NCI-H2171 treated with DMSO at 0.1 percent for 48 hours (cell line): ENCODE measurements at places on chromosomes 7 and 10.

DNA sequence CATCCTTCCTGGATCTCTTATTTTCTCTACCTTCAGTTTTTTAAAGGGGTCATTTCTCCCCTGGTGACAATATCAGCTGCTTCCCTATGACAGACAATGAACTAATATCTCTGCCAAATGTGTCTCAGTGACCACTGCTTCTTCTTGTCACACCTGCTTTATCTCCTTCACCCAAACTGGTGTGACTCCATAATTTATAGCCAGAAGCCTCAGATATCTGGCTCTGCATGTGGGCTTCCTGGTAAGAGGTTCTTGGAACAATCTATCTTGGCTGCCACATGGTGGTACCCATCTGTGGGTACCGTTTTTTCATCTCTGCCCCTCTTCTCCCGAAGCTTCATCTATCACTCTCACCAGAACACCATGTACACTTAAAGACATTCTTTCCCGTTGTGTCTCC is 37.0 kb downstream of the CPVL start:
- DNase-seq = no peak

- DNase-seq = no peak
Observed at GRCh38 chr7:108528183-108528712, 2.3 kb upstream of the PNPLA8 start.

GRCh38 chr7:104367926-104368325 is 39.5 kb downstream of the LHFPL3 start:
- peak; percentile 24 for DNase-seq

DNA sequence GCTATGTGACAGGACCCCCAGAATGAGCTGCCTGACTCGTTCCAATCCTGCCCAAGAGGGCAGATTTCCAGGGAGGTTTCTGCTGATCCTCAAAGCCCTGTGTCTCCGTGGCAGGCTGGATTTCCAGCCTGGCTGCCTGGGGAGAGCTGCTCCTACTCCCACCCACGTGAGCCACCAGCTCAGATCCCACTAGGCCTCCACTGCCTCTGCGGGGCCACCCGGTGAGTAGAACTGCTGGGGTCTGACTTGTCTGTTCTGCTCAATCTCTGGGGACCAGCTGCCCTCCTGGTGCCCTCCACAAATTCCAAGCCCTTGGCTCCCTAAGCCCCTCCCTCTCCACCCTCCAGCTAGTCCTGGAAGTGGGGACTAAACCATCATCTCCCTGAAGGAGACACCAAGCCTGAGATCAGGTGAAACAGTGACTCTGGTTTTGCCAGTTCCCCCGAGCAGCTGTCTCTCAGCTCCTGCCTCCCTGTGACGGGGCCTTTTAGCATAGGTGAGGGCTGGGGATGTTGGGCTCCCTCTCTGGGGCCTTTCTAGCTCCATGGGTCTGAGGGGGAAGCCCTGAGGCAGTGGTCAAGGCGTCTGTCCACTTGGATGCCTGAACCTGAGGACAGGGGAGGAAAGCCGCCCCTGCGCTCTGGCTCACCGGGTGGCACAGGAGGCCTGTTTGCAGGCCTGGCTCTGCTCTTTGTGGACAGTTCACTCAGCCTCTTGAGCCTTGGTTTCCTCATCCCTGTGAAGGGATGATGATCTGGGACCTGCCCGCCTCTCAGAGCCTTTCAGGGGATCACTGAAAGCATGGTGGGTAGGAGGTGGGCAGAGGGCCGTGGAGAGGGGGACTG is 5.6 kb downstream of the FAM241B start:
- no peak for DNase-seq

DNA sequence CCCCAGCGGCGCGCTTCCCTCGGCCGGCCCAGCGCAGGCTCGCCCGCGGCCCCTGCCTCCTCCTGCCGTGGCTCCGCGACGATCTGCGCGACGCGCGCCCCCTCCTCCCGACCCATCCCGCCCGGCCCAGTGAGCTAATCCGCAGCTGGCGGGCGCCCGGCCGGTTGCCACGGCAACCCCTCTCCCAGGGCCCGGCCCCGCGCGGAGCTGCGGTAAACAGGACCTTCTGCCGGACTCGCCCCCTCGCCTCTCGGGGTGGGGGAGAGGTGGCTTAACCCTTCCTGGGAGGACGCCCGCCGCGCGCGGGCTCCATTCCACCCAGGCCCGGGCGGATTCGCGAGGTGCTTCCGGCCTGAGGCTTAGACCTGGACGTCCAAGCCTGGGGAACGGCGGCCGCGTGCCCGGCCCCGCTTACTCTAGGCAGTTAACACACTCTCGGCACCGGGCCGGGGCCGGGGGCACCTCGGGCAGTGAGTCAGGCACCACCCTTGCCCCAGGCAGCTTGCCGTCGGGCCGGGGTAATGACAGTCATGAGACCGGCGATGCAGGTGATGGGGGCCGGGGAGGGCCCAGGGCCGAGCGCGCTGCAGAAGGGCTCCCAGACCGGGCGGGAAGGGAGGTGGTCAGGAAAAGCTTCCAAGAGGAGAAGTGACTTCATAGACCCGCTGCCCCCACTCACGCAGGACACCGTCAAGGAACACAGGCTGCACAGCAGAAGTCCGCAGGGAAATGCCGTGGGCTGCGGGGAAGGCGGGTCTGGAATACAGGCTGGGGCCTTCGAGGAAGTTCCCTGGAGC is at the start of gene DENND2A:
TSS of gene DENND2A (minus strand) at position 87 of the 797 bp plus-strand sequence. CDS start 38,416 bp downstream, outside the sequence.
- peak; percentile 67 for DNase-seq

DNA sequence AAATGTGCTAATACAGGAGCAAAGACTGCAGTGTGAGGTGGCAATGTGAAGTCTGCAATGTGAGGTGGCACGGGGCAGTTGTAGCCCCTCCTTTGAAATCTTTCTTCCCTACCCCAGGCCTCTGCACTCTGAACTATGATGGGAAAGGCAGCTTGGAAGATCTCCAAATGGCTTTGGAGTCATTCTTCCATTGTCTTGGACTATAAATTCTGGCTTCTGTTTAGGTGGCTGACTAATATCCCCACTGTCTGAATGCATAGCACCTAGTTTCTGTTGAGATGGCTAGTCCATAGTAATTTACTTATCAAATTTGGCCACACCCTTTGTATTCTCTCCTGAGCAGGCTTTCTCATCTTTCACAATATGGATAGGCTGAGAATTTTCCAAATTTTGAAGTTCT is 175.0 kb downstream of the CFTR start:
- no peak for DNase-seq

DNA sequence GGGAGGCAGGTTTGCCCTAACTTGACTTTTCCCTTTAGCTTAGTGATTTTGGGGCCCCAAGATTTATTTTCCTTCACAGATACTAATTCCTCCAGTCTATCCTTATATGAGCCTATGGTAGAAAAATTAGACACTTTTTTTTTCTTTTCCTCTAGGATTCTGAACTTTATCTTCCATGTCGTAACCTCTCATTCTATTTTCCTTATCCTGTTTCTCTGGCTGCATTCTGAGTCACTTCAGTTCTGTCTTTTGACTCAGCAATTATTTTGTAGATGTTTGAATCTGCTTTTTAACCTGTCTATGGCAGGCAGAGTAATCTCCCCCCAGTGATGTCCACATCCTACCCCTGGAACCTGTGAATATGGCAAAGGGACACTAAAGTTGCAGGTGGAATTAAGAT is 7.1 kb upstream of the NOD1 start:
- no peak for DNase-seq
